NCI-H1048 (cell line): ENCODE measurements at places on chromosomes 4 and X.

DNA sequence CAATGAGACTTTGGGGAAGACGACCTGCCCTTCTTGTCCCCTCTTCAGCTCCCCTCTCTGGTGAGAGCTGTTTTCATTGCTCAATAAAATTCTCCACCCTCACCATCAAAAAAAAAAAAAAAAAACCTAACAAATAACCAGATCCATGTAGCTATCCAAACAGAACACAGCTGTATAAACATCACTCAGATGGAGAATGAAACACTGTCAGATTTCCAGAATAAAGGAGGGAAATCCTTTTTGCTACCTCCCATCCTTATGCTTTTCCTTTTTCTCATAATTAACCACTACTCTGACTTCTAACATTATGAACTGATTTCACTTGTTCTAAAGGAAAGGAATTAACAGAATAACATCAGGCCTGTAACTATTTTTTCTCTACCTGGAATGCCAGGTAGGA is 155.6 kb downstream of the PPP4R3C start:
- DNase-seq, result no peak

DNA sequence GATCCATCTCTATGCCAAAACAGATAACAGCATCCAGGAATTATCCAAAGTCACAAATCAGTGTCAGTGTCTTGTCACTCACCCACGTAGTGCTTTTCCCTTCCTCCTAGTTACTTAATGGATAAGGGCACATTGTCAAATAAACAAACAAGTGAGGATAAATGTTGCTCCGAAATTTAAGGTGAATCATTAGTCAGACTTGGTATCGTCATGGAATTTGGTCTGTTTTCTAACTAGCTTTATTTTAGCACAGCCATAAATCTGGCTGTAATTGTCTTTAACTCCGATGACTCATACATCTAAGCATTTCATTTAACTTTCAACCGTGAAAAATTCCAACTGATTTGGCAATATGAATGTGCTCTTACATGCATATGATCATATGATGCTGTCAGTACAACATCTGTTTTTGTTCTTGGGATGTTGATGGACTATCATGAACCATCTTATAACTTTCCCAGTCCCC is 83.3 kb downstream of the SNCA start:
- peak; percentile 10 for DNase-seq

GRCh38 chr4:146793727-146794126 is 151.9 kb downstream of the TTC29 start:
- DNase-seq, result no peak

DNA sequence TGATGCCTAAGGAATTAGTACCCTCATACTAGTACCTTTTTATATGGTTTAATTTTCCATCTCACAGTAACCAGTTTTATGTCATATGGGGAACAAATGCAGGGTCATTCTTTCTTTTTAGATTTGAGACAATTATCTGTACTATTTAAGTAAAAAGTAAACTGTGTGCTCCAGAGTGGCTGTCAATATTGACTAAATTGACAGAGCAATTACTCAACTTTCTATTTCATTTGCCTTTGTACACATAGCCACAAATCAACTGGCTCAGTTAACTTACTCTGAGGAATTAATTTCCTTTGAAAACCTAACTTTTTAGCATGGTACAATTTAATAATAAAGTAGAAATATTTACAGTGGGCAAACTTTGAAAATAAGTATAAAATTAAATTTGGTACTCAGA is 28.5 kb upstream of the TEX13C start:
- no peak for DNase-seq

DNA sequence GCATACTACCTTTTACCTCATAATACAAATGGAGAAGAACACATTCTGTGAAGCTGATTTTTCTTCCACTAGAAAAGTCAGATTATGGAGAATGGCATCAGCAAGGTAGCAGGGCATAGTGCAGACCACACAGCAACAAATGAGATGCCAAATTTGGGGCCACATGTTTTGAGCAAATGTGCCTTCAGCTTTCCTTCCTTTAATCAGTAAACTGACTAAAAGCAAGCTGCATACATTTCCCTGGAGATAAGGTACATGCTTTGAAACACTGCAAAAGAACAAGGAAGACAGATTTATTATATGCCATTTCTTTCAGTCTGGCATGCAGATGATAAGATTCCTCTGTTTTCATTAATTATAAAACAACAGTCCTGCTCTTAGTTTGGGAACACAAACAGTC is 67.1 kb upstream of the GUCY1A1 start:
- DNase-seq, result no peak

DNA sequence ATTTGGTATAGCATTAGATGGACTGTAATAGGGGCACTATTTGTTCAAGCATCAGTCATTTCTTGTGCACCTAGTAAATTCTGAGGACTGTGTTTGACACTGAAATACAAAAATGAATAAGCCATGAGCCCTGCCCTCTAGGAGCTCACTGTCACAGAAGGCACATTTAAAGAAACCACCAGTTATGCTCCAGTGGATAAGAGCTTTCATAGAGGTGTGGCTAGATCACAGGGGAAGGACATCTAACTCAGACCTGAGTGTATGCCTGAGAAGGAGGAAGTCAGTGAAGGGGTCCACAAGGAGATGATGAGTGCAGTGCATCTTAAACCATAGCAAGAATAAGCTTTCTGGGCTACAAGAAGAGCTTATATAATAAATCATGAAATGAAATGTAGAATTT is 40.1 kb downstream of the BTC start:
- no peak for DNase-seq

GRCh38 chr4:1752284-1753041 is 31.1 kb downstream of the TACC3 start:
- DNase-seq, result no peak

- no peak for DNase-seq
Observed at GRCh38 chr4:72951147-72951546, 118.4 kb downstream of the COX18 start.

DNA sequence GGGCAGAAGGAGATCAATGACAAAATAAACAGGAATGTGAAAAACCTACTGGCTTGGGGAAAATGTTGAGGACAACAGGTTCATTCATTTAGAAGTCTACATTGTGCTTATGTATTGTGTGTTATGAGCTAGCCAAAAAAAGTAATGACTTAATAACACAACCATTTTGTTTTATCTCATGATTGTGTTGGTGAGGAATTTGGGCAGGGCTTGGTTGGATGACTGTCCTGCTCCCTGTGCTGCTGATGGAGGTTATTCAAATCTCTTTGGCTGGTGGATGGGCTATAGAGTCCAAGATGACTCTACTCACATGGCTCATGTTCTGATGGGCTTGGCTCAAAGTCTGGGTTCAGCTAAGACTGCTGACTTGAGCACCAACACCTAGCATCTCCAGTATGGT is 116.3 kb downstream of the HS3ST1 start:
- no peak for DNase-seq

DNA sequence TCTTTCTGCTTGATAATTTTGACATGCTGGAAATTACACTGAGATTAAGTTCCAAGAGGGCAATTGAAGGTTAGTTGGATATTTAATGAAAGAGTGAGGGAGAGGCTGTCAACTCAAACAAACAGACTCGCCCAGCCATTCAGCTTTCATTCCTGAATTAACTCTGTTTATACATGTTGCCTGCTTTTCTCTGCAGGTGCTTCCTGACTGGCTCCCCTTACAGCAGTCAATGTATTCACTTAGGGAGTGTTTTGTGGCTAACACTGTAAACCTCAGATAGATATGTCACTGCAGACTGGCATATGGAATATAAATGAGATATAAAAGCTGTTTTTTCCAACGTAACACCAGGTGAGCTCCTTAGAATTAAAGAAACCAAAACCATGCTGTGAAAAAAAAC is 28.7 kb downstream of the TMPRSS11A start:
- DNase-seq, result no peak

- no peak for DNase-seq
Observed at GRCh38 chr4:179392787-179393186, 1950.5 kb upstream of the AGA start.

GRCh38 chrX:729583-730409 is 99.2 kb downstream of the SHOX start:
- no peak for DNase-seq

DNA sequence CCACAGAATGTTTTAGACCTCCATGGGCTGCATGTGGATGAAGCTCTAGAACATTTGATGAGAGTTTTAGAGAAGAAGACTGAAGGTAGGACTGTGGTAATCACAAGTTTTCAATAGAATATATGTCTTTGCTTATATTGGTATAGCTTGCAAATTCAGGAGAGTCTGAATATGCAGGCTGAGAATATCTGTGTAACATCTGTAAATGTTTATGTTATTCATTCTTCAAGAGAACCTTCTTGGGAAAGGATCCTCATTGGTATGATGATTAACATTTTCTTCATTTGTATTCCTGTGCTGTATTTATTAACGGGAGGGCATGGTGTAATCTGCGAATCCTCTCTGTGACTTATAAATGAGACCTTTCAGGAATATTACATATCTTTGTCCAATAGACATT is 52.1 kb upstream of the RHOH start:
- DNase-seq, result no peak

DNA sequence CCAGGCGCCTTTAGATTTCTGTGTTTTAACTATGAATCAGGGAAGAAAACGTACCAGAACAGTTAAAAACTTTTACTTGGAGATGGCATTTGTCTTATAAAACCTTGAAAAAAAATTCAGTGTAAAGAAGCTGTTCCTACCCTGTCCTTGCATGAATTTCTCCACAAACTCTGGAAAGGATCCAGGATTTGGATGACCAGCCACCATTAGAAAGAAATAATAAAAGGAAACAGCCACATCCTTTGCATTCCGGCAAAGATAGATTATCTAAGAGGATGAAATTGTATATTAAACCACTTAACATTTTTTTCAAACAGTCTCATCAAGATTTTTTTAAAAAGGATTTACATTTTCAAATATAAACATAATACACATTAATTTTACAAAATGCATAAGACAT is 10.6 kb downstream of the SULT1E1 start:
- no peak for DNase-seq

DNA sequence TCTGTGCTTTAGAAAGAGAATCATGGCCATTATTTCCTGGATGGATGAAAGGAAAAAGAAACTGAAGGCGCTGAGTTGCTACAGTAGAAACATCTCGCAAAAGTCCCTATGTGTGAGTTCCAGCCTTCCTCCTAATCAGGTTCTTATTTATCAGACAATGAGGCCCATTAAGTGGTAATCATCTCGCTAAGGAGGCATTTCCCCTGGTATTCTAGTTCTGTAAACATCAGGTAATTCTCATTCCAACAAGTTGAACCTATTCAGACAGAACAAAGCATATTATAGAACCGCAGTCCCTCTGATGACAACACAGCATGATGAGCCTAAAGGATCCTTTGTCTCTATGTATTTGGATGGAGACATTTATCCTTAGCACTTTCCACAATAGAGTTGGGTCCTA is 205.7 kb upstream of the MAOA start:
- DNase-seq, result no peak

DNA sequence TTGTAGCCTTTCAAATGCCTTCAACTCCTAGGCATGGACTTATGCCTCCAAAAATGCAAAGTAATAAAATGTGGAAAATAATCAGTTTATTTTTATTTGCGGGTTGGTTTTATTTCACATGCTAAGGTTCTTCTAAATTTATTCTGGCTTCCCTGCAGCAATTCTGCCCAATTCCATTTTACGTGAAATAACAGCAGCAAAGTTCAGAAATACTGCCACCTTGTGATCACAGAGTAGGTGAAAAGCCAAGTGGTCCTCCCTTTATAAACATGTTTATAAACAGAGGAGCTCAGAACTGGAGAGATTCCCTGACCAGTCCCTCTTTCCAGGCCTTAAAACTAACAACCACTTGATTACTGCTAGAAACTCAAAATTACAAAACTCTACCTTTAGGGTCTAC is 14.7 kb upstream of the DCHS2 start:
- DNase-seq, result no peak
